ENCODE measurements at places on chromosomes 5 and 9.

- DNase-seq, result peak; percentile 61
Observed at GRCh38 chr5:176596689-176597416, 13.1 kb downstream of the GPRIN1 start.

GRCh38 chr5:137605411-137605810 is 106.3 kb upstream of the SPOCK1 start:
- no peak for DNase-seq

GRCh38 chr9:27425827-27426510 is 98.1 kb upstream of the IFNK start:
- DNase-seq, result no peak

- DNase-seq, result no peak
Observed at GRCh38 chr5:165538065-165538464, 2032.6 kb downstream of the MAT2B start.

DNA sequence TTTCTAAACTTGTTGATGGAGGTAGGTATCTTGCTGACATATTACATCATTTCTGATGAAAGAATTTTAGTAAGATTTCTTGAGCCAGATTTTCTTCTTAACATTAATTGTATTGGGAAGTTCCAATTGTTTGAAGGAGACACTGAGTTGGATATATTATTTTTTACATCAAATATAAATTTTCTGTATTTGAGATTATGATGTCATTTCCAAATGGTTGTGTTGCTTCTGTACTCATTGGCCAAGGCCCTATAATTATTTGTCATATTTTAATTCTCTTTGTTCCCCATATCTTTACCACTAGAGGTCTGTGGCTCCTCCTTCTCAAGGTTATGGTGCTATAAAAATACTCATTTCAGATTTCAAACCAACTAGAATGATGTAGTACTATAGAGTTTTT is 53.4 kb downstream of the ITGA1 start:
- no peak for DNase-seq

DNA sequence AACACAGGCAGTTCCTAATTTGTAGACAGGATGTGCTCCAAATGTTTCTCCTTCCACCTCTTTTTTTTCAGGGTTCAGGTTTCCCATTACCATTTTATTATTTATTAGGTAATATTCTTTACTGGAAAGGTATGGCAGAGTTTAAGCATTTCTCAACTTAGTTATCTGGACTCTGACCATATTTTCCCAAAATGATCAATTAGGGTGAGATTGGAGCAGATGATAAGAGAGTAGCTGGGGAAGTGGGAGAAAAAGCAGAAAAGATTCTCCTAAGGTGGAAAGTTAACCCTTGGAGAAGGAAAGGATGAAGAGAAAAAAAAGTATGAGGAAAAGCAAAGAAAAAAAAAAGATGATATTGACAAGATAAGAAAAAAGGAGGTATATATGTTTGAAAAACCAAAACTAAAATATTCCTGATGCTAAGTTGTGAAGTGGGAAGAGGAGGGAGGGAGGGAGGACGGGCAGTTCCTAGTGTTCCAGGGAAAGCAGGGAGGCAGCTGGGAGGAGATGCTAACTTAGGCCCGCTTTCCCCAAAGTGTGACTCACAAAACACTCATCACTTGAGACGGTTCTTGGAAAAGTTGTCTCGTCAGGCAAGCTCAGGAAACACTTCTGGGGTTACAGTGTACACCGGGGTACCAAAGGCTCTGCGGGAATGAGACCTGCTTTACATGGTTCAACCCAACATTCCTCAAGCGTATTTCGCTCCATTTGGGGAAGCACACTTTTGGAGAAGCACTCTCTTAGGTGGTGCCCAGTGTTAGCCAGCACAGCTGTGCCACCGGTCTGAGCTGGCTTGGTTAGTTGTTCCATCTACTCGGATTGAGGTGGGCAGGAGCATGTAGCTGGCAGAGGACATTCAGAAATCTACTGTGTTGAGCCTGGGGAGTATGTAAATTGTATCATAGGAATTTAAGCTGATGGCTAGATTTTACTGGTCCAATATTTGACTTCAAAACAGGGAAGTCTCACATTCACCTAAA is 35.1 kb downstream of the B4GALT1 start:
- no peak for DNase-seq

- no peak for DNase-seq
Observed at GRCh38 chr5:95347506-95348120, 43.6 kb upstream of the FAM81B start.

DNA sequence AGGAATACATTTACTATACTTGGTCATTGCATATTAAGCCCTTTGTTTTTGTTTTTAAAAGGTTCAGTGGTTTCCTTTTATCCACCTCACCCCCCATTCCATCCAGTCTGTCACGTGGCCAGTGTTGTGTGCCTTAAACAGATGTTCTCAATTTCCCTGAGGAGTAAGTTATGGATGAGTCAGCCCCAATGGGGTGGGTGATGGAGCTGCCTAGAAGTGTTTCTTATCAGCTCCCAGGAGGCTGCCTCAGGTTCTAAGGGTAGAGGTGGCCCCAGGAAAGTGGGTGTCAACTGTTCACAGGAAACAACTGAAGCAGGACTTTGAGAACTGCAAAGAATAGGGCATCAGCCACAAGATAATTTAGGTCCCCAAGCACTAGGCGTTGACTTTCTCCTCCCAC is 41.1 kb downstream of the ACTBL2 start:
- no peak for DNase-seq

DNA sequence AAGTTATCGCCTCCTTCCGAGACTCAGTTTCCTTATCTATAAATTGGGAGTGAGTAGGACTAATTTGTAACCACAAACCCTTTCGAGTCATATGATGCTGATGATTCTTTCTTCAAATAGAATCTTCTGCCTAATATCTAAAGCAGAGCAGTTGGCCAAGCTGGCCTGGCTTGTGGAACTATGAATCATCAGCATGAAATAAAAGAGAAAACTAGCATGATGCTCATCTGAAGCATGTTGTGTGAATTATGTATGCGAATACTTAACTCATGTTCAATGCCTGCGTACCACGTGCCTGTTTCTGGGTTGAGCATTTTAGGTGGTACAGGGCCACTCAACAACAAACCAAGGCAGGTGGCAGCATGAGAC is 15.0 kb upstream of the ORM1 start:
- DNase-seq, result no peak

DNA sequence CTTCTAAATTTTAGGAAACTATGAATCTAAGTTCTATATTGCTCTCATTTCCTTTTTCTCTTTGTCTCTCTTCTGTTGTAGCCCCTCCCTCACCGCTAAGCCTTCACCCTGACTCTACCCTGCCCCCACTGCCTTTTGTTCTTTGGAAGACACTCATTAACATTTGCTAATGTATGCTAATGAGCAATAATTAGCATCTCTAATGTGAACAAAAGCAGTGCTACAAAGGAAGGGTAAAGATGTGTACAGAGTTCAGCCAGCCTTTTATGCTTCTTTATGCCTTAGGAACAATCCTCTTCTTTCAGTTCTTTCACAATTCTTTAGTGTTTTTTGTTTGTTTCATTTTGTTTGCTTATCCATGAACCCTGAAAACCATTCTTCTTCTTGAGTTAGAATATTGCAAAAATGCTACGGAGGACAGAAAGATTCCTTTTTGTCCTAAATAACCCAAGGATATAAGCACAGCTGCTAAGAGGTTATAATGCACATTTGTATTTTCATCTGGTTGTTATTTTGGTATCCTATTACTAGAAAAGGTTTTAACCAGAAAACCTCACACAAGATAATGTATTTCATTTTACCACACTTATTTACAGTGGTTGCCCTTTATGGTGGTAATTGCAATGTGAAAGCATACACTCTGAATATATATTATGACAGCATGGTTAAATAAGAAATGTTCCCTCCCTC is 159.3 kb downstream of the TMC1 start:
- no peak for DNase-seq

DNA sequence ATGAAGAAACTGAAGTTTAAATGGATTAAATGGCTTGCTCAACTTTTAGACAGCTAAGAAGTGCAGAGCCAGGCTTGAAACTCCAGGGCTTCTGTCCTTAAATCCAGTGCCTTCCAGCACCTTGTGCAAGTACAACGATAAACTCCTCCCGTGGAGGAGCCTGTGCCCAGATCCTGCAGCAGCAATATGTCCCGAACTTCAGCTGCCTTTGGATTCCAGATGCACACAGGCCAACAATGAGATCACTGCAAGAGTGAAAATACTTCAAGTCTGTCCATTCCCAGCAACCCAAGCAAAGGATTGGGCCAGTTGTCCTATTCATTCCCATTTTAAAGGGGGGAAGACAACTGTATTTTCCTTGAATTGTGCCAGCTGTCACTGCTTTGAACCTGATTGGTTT is 199.6 kb downstream of the CRB2 start:
- no peak for DNase-seq

DNA sequence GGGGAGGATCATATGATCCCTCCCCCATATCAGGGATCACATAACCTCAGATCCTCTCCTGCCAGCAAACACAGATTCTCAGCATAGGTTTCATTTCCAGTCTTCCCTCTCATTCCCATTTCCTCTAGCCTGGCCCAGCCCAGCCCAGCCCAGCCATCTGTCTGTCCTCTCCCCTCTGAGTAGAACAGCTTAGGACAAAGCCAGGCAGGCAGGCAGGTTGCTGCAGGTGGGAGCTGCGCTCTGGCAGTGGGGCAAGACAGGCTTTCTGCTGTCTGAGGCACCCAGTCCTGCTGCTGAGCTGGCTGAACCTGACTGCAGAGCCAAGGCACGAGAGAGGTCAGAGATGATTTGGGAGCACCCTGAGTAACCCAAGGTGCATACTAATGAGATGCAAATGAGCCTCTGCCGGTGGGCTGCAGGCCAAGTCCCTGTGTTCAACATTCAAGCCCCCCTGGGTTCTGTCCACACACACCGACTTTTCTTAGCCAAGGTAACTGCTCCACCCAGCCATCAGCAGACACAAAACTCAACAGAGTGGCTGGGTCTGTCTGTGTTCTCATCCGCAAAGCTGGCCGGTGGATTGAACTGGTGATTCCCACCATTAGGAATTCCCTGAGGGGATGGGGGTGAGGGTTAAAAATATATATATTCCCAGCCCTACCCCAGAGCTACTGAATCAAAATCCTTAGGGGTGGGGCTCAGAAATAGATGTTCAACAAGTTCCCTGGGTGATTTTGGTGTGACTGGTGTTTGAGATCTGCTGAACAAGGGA is 9.1 kb downstream of the FAT2 start:
- DNase-seq, result no peak

DNA sequence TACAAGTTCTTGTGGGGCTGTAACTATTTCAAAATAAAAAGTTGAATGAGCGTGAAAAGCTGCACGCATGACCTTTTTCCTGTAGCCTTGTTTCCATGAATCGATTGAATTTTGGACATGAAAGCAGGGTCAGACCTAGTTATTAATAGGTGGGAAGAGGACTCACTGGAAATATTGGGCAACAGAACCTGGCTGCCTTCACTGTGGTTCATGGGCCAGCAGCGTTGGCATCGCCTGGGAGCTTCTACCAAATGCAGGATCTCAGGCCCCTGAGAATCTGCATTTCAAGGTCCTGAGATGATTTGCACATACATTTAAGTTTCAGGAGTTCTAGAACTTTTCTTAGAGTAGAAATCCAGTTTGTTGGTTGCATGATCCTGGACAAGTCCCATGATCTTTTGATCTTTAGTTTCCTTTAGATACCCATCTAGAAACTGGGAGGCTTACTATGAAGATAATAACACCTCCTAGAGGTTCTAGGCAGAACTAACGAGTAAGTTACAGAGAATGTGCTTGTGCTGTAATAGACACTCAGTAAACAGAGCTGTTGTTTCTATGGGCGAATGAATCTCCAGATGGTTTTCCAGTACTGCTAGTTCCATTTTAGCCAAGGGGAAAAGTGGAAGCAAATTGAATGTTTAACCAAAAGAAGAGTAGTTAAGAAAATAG is 12.4 kb downstream of the ANKRD33B start:
- DNase-seq, result no peak

DNA sequence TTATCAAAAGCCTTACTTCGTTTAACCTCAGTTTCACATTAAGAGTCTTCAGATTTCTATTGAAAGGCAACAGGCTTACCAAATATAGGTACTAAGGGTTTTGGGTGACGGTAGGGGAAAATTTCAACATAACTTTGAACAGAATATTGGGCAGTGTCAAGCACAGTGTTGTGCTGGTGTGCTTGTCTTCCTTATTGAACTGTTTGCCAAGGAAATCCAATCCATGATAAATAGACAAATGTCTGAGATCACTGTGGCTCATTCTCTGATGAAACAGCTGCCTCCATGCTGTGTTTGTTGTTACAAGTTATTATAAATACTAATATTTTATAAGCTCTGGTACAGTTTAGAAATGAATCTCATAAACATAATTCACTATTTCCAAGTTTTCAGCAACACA is 730.1 kb downstream of the NR2F1-AS1 start:
- no peak for DNase-seq

- DNase-seq, result no peak
Observed at GRCh38 chr9:115002371-115003120, 72.2 kb upstream of the TNFSF8 start.

- DNase-seq, result peak; percentile 45
Observed at GRCh38 chr5:75611311-75612225, at the start of gene ANKDD1B. Gene ANKDD1B (plus strand): TSS chr5:75611453. CDS start chr5:75611635, 182 bp downstream.

- DNase-seq, result no peak
Observed at GRCh38 chr9:24545285-24545684, 412 bp downstream of the IZUMO3 start.

DNA sequence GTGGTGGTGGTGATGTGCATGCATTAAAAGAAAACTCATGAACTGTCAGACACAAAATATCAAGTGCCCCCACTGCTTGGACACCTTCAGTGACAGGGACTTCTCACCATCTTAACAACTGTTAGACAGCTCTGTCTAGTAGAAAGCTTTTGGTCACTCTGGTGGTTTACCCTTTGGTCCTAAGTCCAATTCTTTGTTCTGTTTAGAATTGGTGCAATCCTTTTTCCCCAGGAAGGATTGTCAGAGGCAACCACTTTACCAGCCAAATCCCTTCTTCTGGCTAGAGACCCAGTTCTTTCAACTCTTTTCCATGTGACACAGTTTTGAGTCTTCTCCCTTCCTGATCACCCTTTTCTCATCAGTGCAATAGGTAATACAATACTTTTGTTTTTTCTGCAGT is 140.2 kb downstream of the SEC61B start:
- DNase-seq, result no peak

GRCh38 chr5:89556215-89556913 is 673.4 kb upstream of the MEF2C start:
- DNase-seq, result no peak

DNA sequence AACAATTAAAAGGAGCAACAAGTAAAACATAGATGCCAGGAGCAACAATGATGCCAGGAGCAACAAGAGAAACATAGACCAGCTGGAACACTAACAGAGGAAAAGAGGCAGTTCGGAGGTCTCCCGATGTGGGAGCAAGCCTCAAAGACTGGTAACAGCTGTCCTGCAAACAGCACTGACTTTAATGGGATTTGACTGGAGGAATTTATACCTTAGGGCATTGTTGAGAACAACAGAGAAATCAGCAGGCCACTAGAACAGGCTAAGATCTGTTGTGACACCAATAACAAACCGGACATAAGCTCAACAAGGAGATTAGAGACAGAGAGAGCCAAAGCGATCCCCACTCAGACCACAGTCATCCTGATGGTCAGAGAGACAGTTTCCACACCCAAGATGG is 11.8 kb upstream of the SYK start:
- no peak for DNase-seq

GRCh38 chr9:82939451-82939850 is 123.5 kb downstream of the RASEF start:
- no peak for DNase-seq
